Activated T-helper 17 cell treated with anti-CD3 and anti-CD28 coated beads, Interleukin-2, amount 50 U/mL, for 72 hours (primary cell): ENCODE measurements at places on chromosomes 7 and 10.
A peak's percentile ranks its signal among the peaks of the same experiment; 100 is the strongest.

- ATAC-seq = no peak
Measured at GRCh38 chr10:91598211-91598977, 34.5 kb downstream of the PPP1R3C start.

DNA sequence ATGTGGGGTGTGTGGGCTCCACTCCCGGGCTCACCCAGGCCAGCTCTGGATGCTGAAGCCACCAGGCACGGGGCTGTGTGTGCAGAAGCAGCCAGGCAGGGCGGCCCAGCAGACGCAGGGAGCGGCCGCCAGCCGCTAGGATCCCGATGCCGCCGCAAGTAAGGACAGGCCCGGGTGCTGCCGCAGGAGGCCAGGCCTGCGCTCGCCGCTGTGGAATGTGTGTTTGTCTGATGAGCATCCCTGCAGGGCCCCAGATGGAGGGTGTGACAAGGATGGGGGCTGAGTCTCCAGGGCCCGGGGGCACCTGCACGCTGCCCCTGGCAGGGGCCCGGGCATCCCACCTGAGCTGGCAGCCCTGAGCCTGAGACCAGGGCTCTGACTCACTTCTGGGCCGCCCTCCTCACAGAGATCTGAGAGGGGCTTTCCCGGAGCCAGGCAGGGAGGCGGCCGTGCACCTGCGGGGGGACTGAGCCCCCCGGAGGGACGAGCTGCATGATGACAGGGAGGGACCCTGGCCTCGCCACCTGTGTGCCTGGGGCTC is 101.5 kb downstream of the FOXL3 start:
- no peak for ATAC-seq

- ATAC-seq = no peak
Measured at GRCh38 chr10:75709245-75709644, 277.8 kb downstream of the LRMDA start.

DNA sequence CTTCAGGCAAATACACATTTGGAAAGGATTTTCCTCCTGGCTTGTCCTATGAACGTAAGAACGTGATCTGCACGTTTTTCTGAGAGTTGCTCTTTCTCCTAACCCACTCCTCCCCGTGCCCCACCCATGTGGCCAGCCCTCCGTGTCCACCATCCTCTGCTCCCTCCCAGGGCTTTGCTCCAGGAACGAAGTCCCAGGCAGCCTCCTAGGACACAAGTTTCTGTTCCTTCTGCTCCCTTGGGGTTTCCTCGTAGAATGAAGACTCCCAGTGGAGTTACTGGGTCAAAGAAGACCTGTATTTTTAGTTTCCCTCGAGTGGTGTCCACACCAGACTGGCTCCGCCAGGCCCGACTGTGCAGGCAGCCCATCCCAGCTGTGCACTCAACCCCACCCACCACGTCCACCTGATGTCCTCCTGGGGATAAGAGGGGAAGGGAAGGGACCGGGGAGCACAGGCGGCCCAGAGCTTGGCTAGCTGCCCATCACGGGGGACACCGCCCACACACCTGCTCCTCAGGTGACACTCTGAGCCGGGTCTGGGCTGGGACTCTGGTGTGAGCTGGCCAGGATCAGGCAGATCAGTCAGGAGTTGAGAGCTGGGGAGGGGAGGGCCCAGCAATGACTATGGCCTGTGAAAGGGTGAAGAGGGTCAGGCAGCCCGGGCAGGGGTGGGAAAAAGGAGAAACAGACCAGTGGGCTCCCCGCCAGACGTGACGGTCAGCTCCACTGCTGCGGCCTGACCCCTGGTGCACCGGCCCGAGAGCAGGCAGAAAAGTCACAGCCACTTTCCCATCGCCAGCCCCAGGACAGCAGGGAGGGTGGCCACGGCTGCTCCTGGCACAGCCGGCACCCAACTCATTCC is 54.3 kb upstream of the PPP2R2D start:
- no peak for ATAC-seq

- ATAC-seq = no peak
Measured at GRCh38 chr7:15783987-15784693, 97.7 kb upstream of the MEOX2 start.

- no peak for ATAC-seq
Measured at GRCh38 chr10:132878091-132878729, 64.2 kb downstream of the CFAP46 start.

GRCh38 chr7:19119870-19120486 is 2.5 kb upstream of the TWIST1 start:
- no peak for ATAC-seq

DNA sequence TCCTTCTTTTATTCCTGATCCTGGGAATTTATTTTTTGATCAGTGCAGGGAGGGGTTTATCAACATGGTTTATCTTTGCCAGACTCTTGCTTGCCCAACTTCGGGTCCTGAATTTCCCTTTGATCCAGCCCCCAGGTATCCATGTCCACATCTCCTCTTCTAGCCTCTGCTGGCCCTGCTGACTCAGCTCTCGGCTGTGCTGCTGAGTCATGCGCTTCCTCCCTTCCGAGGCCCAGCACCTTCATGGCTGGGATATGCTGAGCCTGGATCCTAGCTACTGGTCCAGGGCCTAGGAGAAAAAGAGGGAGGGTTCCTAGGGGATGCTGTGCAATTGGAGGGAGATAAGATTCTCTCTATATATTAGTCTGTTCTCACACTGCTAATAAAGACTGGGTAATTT is 380.7 kb upstream of the SHH start:
- ATAC-seq = no peak

- no peak for ATAC-seq
Measured at GRCh38 chr7:144584726-144585125, 181.2 kb upstream of the NOBOX start.

DNA sequence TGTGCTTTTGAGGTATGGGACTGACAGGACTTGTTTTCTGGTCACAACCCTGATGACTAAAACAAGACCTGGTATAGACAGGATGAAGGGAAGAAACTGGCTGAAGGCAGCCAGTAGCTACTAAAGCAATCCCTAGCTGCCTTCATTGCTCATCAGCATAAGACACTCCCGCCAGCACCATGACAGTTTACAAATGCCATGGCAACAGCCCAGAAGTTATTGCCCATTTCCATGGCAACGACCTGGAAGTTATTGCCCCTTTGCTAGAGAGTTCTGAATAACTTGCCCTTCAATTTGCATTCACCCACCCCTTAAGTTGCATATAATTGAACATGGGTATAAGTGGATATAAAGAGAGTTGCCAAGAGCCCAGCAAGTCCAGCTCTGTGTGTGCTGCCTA is 169.6 kb upstream of the FAM171A1 start:
- no peak for ATAC-seq

GRCh38 chr10:71084818-71085126 is 127.6 kb upstream of the UNC5B start:
- no peak for ATAC-seq

GRCh38 chr7:27193335-27194001 is 6.4 kb downstream of the HOXA13 start:
- ATAC-seq = no peak

- ATAC-seq = no peak
Measured at GRCh38 chr10:69578508-69578991, 5.3 kb upstream of the NEUROG3 start.

DNA sequence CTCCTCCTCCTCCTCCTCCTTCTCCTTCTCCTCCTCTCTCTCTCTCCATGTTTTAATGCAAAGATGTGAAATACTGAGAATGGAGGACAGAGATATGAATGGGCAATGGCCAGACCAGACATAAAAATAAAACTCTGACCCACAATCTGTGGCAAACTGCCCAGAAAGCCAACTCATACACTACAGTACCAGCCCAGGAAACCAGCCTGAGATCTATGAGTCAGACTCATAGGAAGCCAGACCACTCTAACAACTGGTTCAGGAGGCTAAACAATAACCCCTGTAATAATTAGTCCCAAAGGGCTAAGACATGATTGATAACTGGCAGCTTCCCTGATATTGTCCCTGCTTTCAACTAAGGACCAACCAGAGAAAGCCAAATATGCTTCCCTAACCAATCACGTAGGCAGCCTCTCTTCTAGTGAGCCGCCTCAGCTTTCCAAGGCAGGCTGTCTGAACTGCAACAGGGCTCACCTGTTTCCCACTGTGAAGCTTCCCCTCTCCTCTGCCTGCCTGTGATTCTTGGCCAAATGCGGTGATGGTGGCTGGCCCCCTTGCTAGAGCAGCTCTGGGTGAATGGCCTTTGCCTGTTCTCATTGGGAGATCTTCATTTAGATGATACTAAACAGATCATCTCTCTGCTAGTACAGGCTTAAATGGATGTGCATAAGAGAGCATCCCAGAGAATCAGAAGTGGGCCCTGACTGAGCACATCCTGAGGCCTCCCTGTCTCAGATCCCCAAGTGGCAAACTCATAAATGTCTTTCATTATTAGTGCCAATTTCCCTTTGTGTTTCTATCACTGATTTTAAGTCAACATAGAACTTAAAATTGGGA is 817.6 kb downstream of the TNS3 start:
- no peak for ATAC-seq

DNA sequence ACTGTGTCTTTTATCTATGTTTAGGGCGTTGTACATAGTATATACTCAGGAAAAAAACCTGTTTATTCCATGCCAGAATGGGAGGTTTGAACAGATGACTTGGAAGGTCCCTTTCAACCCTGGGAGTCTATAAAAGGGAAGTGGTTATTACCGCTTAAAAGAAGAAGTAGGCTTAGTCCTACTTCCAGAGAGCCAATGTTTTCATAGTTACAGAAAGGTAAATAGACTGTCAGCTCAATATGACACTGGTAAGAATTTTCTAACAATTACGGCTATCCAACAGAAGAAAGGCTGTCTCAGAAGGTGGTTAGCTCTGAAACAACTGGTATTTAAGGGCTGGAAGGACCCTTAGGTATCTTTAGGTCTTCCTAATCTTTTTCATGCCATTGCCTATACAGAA is 1.1 kb upstream of the TFAM start:
- ATAC-seq = peak; percentile 47

DNA sequence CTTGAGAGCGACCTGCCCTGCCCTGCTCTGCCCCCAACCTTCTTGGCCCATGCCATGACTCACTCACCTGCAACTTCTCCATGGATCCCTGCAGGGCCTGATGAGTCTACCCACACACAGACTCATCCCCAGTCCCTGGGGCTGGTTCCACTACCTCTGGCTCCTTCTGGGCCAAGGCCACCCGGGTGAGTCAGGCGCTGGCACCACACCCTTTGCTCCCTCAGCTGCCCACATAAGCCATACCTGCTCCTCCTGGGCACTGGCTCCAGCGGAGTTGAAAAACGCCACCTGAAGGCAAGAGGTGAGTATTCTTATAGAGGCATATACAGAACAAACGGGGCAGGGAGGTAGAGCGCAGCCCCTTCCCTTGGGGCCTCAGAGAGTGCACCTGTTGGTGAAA is 16.2 kb upstream of the MTPAP start:
- no peak for ATAC-seq

GRCh38 chr7:156177422-156178055 is 365.3 kb upstream of the SHH start:
- ATAC-seq = no peak

DNA sequence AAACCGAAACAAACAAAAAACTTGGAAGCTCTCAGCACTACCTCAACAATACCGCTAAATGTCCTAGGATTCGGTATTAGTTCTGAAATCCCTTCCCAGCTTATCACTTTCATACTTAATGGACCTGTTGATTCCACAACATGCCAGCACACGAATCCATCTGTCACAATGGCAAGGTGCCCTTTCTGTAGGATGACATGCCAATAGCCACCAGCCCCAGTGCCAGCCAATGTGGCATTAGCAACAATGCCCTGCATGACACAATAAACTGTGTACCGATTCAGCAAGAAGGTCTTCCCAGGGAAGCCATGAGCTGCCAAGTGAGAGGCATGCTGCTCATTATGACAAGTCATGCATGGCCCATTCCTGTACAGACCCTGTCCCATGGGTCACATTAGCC is 35.6 kb upstream of the CHCHD3 start:
- no peak for ATAC-seq

DNA sequence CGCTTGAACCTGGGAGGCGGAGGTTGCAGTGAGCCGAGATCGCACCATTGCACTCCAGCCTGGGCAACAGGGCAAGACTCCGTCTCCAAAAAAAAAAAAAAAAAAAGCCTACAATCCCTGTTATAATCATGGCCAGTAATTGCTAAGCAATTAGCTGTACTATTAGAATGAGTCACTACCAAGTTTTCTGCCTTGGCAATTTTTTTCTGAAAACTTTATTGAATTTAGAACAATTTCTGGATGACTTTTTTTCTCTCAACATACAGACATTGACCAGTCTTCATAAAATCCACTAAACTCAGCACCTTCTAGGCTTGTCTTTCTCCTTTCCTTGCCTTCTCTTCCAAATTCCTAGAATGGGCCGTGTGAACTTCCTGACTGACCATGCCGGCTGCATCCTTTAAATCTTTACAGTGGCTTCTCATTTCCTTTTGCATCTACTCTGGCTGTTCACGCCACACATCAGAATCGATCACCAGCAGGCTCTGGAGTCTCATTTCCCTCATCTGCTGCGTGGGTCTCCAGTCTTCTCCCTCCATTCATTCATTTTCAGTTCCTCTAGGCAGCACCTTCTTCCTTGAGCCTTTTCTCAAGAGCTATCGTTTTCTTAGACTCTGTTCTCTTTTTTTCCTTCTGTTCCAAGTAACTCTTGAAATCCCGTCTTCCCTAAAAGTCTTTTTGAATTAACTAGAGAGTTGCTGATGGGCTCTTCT is 107.9 kb downstream of the KAT6B start:
- no peak for ATAC-seq

DNA sequence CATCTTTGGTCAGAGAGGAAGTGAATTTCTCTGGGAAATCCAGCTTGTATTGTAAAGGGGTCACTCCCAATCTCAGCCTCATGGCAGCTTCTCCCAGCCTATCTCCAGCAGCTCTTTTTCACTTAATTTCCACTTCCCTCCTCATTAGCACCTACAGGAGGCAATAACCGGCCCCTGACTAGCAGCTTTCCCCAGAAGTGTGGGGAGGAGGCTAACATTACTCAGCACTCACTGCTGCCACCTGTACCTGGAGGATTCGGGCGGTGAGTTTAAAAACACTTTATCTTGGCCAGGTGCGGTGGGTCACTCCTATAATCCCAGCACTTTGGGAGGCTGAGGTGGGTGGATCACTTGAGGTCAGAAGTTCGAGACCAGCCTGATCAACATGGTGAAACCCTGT is 3.8 kb downstream of the NODAL start:
- no peak for ATAC-seq

GRCh38 chr10:71547876-71548846 is 151.4 kb downstream of the CDH23 start:
- ATAC-seq = peak; percentile 58

DNA sequence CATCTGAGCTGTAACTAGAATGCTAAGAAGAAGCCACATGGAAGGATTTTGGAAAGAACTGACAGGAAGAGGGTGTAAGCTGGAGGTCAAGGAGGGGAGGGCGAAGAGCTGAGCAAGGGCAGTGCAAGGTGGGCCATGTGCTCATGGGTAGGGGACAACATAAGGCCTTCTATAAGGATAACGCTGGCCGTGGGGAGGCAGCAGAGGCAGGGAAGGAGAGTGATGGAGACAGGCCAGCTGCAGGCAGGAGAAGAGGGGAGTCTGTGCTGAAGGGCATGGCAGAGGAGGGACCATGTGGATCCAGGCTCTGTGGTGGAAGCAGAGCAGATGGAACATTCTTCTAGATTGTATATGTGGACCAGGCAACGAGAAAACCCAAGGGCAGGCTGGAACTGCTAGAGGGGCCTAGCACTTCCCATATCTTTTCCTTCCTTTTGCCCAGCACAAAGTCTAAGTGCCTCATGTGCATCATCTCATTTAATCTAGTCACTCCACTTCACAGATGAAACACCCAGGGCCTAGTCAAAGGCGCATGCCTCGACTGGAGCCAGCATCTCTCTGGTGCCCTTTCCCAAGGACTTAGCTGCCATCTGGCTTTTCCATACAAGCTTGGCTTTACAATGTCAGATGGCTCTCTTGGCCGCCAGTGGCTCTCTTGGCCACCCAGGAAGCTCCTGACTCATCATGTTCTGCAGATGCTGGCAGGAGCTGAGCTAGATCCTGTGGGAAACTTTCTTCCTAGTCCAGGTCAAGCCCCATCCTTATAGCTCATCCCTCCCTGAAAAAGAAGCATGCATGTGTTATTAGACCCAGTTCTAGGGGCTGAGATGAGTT is 6.6 kb downstream of the LRRC18 start:
- ATAC-seq = no peak
